Activated CD8-positive, alpha-beta memory T cell treated with anti-CD3 and anti-CD28 coated beads for 1 hour (primary cell): ENCODE measurements at places on chromosomes 7 and 10.

DNA sequence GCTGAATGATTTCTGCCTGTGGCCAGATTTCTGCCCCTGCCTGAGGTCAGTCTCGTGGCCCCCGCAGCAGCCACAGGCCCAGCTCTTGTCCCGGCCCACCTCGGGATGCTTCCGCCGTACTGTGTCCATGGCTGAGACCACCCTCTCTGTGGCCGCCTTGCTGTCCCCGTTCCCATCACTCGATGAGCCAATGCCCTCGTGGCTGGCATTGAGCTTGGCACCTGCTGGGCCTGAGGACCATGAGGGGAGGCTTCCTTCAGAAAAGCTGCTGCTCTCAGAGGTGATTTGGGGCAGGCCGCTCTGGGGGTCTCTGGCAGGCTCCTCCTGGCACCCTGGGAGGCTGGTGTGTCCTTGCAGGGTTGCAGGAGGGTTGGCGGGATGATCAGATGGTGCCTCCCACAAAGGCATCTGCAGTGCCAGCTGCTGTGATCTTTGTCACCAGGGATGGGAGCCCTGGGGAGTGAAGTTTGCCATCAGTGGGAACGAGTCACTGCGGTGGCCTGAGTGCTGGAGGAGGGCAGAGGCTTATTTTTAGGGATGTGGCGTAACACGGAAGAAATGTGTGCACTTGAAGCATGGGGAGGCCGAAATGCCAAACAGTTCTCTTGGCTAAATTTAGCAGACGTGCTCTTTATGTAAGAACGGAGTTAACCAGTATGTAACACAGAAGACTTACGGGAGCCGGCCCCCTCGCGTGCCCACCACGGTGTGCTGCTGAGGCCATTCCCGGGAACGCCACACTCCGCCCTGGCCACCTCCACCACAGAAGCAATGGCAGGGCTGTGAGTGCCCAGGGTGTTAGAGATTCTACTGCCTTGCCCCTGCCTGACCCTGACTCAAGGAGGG is 47.7 kb downstream of the VIPR2 start:
- no peak for DNase-seq

- no peak for DNase-seq
Measured at GRCh38 chr10:3613318-3613717, 171.7 kb downstream of the KLF6 start.

DNA sequence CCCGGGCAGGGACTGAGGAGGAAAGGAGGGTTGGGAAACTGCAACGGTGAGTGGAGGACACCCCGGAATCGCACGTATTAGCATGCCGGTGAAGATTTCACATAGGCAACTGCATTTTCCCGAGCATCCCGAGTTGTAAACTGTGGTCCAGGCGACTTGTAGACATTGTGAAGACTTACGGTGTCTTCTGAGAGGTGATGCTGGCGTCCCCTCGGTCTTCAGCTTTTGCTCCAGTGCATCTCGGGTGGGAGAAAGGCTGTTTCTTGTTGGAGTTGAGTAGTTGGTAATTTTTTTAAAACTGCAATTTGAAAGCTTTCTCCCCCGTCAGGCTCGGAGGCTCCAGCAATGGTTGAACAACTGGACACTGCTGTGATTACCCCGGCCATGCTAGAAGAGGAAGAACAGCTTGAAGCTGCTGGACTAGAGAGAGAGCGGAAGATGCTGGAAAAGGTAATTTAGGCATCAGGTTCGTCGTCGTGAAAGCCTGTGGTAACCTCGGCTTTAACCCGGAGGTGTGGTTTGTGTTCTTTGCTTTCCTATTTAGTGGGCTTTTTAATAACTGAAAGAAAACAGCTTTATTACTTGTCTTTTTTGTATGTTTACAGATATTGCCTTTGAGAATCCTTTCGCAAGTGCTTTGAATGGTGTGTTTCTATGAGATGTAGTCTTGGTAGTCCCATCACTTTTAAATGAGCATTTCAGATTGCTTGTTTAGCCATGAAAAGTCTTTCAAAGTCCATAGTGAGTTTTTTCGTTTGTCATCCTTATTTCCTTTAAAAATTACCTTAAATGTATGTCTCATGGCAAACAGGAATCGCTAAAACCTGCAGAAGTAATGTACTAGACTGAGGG is 687 bp downstream of the HELLS start:
- DNase-seq: no peak

DNA sequence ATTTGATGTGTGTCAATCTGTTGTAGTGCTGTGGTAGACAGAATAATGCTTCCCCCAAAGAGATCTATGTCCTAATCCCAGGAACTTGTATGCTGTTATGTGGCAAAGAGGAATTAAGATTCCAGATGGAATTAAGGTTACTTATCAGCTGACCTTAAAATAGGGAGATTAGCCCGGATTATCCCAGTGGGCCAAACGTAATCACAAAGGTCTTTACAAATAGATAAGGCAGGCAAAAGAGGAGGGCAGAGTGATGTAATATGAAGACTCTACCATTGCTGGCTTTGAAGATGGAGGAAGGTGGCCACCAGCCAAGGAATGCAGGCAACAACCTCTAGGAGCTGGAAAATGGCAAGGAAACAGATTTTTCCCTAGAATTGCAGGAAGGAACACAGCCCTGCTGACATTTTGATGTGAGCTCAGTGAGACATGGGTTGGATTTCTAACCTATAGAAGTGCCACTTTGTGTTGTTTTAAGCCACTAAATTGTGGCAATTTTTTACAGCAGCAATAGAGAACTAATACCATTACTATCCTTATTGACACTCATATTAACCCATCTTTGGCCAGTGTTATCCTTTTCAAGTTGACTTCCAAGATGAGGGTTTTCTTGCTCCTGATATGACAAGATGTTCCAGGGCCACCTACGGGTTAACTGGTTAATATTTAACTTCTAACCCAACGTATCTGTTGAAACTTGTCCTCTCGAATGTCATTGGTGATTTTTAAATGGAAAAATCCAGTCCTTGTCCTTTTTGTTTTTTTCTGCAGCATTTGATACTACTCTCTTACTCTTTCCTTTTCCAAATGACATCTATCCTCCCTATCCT is 29.3 kb downstream of the CYCS start:
- no peak for DNase-seq

DNA sequence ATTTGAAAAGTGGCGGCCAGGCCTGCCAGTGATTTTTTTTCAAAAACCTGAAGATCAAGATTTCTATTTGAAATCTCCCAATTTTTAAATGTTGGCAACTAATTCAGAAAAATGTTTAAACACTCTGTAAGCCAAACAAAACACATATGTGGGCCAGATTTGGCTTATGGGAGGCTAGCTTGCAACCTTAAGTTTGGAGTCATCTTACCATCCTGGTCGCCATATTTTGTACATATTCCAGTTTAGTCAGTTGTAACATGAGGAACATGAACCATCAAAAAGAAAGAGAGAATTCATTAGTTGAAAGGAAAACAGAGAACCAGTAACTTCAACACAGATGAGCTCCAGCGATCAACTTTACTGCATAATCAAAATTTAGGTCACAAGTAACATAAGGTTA is 115.4 kb downstream of the TMEM26 start:
- DNase-seq: no peak

DNA sequence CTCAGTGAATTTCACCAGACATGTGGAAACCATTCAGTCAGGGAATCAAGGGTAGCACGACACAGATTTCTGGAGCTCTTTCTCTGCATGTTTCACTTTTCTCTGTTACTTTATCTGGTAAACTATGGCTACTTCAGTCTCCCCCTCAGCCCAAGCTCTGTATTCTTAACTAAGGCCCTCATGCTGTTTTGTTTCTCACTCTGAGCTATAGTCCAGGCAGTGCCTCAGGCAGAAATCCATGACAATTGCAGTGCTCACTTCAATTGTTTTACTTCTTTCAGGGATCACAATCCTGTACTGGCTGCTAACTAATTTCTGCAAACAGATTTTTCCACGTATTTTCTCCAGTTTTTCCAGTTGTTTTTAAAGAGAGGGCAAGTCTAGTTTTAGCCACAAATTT is 1599.9 kb upstream of the LRRTM3 start:
- no peak for DNase-seq

- DNase-seq: no peak
Measured at GRCh38 chr10:91360461-91360860, 49.7 kb upstream of the HECTD2 start.

DNA sequence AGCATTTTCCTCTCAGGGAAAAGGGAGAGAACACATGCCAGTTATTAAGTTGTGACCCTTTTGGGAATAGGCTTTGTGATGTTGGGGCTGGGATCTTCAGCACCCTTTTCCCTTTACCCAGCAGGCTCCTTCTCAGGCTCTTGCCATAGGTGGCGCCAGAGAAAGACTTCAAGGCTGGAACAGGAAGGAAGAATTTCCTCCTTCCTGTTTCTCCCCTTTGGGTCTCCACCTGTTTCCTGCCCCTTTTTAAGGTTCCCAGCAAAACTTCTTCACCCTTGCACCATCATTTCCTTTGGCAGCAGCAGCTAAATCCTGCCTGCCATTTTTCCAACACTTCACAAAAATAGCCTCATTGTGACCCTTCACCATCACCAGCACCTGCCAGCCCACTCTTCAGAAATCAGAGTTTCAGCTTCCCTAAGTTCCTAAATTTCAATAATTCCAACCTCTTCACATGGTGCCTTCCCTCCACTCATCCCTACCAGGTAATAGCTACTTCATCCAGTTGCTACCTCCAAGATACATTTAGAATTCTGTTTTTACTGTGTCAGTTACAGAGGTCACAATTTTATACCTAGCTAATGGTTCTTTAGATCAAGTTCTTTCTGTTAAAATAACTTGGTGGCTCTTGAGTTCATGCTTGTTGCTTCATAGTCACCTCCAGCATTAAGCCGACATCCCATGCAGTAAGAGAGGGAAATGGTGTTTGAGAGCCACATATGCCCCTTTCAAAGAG is 22.4 kb upstream of the FOXK1 start:
- no peak for DNase-seq

DNA sequence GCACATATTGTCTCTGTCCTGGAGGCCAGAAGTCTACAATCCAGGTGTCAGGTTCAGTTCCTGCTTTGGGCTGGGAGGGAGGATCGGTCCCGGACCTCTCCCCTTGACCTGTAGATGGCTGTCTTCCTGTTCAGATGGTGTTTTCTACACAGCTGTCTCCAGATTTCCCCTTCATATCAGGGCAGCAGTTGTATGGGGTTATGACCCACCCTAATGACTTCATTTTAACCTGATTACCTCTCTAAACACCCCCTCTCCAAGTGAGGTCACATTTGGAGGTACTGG is 38.7 kb downstream of the ZNF467 start:
- DNase-seq: no peak

- no peak for DNase-seq
Measured at GRCh38 chr7:133795068-133795665, 332.0 kb upstream of the LRGUK start.

DNA sequence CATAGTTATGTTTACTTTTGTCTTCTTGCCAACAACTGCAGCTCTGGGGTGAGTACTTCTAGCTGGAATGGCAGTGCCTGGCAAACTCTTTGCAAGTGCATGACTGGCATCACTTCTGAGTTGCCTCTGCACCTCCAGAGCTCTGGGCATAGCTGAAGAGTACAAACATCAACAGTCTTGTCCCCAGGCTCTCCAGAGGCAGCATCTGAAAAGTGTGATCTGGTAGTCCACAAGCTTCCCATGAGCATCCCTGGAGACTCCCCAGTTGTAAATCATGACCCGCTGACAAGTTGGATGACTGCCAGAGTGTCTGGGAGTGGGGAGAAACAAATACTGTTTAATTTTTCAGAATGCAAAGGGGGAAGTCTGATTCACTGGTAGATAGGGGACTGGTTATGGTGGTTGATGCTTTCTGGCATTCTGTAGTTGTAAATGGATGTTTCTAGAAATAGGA is 138.9 kb upstream of the CDK13 start:
- no peak for DNase-seq
